ENCODE measurements at places on chromosomes 2 and 18. TPM values are rescaled to one million over a fixed set of nuclear protein-coding genes. Genes with fewer than 3 reads are reported as not detected.

The KCNG2 gene
- total RNA-seq, result not detected

DNA sequence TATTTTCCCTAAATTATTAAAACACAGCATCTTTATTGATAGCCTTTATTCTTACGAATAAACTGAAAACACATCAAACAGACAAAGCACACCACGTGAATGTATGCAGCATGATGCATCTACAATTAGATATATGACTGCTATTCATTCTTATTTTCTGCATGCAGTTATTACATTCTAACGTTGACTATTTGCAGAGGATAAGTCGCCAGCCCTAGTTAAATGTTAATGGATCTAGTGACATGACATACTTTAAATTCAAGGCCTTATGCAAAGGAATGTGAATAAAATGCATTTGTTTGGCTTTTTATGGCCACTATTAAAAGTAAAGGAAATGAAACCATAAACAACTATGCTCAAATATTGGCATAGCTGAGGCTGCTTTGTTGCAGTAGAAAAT, 172.4 kb downstream of the MAP2 start:
- DNase-seq, result no peak

GRCh38 chr2:234145511-234145910, 95.0 kb downstream of the SPP2 start:
- no peak for DNase-seq

The ILKAP gene
- total RNA-seq, result 18.6 TPM

The NEU2 gene
- not detected for total RNA-seq

GRCh38 chr2:193549661-193550060, 1354.9 kb upstream of the TMEFF2 start:
- peak; percentile 4 for DNase-seq

The ATG16L1 gene
- total RNA-seq, result 53.1 TPM

- DNase-seq, result no peak
These were observed 290.8 kb downstream of the GBX2 start for GRCh38 chr2:235877275-235877802.
